ENCODE measurements at places on chromosomes 6 and 20.
A peak's percentile ranks its signal among the peaks of the same experiment; 100 is the strongest.

DNA sequence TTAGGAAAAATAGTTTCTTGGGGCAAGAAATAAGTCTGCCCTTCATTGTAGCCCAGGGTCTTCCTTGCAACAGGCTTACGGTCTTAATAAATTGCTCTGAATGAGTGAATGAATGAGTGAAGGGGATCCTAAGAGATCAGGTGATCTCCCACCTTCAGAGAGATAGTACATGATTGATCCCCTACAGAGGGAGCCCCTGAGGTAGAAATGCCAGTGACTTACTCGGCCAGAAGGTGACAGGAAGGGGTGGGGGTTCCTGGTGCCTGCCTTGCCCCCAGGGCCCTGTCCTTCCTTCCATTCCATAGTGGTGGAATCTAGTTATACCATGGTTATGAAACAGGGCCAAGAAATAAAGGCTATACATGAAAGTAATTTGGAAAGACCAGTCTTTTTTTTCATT, 215.3 kb upstream of the SSTR4 start:
- H3K4me1 ChIP-seq, result peaks cover 15% of the 10 kb centered on the region
- DNase-seq, result no peak
- H3K27me3 ChIP-seq, result no peaks in the 10 kb centered on the region
- H3K27ac ChIP-seq, result no peak overlapping the region
- no peak overlapping the region for H3K4me3 ChIP-seq

- no peak overlapping the region for H3K27ac ChIP-seq
- H3K27me3 ChIP-seq, result no peaks in the 10 kb centered on the region
- DNase-seq, result no peak
Observed at GRCh38 chr20:19114410-19114809, 98.0 kb upstream of the SLC24A3 start.

- H3K27me3 ChIP-seq, result no peaks in the 10 kb centered on the region
- H3K36me3 ChIP-seq, result no peaks in the 10 kb centered on the region
- no peaks in the 10 kb centered on the region for H3K4me1 ChIP-seq
- no peak overlapping the region for H3K4me3 ChIP-seq
- H3K27ac ChIP-seq, result no peak overlapping the region
Observed at GRCh38 chr6:142907544-142907943, 37.4 kb downstream of the HIVEP2 start.

- H3K36me3 ChIP-seq, result no peaks in the 10 kb centered on the region
- H3K27me3 ChIP-seq, result no peaks in the 10 kb centered on the region
- no peaks in the 10 kb centered on the region for H3K4me1 ChIP-seq
- no peak overlapping the region for H3K4me3 ChIP-seq
- no peak for DNase-seq
Observed at GRCh38 chr6:125050663-125051318, 88.6 kb downstream of the RNF217 start.

DNA sequence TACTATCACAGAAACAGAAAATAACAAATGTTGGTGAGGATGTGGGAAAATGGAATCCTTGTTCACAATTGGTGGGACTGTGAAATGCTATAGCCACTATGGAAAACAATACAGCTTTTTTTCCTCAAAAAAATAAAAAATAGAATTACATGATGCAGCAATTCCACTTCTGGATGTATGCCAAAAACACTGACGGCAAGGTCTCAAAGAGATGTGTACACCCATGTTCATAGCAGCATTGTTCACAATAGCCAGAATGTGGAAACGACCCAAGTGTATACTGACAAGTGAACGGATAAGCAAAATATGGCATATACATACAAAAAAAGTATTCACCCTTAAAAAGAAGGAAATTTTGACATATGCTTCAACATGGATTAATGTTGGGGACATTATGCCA, 213.4 kb downstream of the KHDC1L start:
- no peak for DNase-seq

- DNase-seq, result peak; percentile 21
- H3K4me1 ChIP-seq, result no peaks in the 10 kb centered on the region
- no peak overlapping the region for H3K27ac ChIP-seq
- H3K36me3 ChIP-seq, result no peaks in the 10 kb centered on the region
- H3K4me3 ChIP-seq, result peak overlapping the region; percentile 32
- H3K27me3 ChIP-seq, result no peaks in the 10 kb centered on the region
Observed at GRCh38 chr6:150418827-150419594, 50.2 kb downstream of the IYD start.

GRCh38 chr20:49987868-49988690, 5.3 kb downstream of the SNAI1 start:
- DNase-seq, result no peak
- H3K4me3 ChIP-seq, result no peak overlapping the region
- peaks cover 1% of the 10 kb centered on the region for H3K36me3 ChIP-seq
- peaks cover 24% of the 10 kb centered on the region for H3K4me1 ChIP-seq
- no peak overlapping the region for H3K27ac ChIP-seq

GRCh38 chr6:3751077-3751729, at the start of gene PXDC1:
Gene PXDC1, minus strand, starts transcription at chr6:3751713. Its CDS starts 182 bp downstream, at chr6:3751531.
- no peak within 1 kb of the TSS for H3K27ac ChIP-seq
- DNase-seq, result peak; percentile 31
- peaks cover 42% of the 10 kb centered on the region for H3K27me3 ChIP-seq
- peak within 1 kb of the TSS; percentile 85 for H3K4me3 ChIP-seq
- H3K4me1 ChIP-seq, result peaks cover 4% of the 10 kb centered on the region
- no peaks in the 10 kb centered on the region for H3K36me3 ChIP-seq

DNA sequence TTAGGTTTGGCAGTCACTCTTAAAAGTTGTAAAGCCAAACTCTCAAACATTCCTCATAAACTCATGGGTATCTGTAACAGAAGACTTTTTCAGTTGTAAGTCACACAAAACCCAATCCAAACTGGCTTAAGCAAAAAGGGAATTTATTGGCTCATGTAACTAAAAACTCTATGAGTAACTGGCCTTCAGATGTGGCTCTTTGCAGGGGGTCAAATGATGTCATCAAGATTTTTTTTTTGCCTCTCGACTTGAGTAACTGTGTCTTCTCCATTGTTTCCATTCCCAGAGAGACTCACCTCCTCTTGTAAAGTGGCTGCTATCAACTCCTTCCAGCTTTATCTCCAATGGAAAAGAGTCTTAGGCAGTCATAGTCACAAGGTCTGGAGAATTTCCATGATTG, 645.0 kb downstream of the DHX35 start:
- no peak overlapping the region for H3K4me3 ChIP-seq
- DNase-seq, result no peak
- peaks cover 2% of the 10 kb centered on the region for H3K4me1 ChIP-seq
- no peaks in the 10 kb centered on the region for H3K27me3 ChIP-seq
- no peak overlapping the region for H3K27ac ChIP-seq

DNA sequence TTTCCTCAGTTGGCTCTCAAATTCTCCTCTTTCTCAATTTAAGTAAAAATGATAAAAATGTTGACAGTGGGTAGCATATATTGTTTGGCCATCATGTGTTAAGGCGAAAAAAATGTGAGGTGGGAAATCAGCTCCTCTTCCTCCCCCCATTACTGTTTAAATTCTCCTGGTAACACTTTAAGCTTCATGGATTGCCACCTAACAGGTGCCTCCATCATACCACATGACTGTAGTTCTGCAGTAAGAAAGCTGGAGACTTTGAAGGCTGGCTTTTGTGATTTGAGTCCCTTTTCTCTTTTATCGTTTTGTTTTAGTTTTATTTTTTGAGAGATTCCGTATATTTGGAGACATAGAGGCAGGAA, 1.2 kb downstream of the ZFAND3 start:
- H3K4me1 ChIP-seq, result peaks cover 4% of the 10 kb centered on the region
- no peaks in the 10 kb centered on the region for H3K27me3 ChIP-seq
- peaks cover 10% of the 10 kb centered on the region for H3K36me3 ChIP-seq
- peak overlapping the region; percentile 68 for H3K4me3 ChIP-seq

DNA sequence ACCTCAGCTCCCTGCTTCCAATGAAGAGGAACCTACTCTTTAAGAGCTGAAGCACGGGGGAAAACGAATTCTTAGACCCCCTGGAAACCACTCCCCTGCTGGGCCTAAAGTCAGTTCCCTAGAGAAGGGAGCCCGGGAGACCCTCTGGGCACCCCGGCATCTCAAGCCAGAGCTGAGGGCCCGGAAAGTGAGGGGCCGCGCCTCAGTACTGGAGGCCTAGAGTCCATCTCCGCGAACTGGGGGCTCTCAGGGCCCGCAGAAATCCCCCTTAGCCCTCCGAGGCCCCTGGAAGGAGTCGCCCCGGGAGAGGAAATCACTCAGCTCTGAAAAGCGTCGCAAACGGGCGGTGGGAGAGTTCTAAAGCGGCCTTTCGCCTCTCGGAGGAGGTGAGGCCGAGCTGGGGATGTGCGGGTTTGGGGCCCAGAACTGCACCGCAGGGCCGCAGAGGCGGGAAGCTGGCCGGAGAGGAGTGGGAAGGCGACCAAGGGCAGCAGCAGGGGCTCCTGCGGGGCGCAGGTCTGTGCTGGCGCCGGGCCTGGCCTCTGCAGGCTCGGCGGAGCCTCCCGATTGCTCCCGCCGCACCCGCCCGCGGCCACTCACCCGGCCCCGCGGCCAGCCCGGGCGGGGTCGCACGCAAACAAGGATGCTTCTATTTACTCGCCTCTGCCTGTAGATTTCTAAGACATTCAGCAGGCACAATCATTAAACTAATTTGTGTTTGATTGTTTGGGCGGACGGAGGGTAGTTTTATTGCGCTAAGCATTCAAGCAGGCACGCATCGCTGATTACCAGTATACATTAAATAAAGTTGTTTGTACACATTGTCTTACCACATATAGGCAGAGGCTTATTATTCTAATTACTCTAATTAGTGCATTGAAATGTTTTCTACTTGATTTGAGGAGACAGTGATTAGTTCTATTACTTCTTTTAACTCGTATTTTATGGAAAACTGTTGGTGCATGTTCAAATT, 9.2 kb downstream of the POU3F2 start:
- peaks cover 5% of the 10 kb centered on the region for H3K4me1 ChIP-seq
- DNase-seq, result peak; percentile 32
- H3K36me3 ChIP-seq, result peaks cover 92% of the 10 kb centered on the region
- H3K4me3 ChIP-seq, result peak overlapping the region; percentile 99

DNA sequence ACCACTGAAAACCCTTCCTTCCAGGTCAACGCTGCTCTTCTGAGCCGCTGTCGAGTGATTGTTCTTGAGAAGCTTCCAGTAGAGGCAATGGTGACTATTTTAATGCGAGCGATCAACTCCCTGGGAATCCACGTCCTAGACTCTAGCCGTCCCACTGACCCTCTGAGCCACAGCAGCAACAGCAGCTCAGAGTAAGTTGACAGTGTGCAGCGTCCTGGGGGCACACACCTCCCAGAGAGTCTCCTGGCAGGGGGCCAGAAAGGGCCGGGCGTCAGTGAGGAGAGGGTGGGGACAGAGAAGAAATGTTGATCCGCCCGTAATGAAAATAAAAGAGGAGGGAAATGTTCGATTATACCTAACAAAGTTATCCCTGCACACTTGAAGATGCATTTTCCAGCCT, 5.0 kb downstream of the WRNIP1 start:
- no peak for DNase-seq
- H3K36me3 ChIP-seq, result peaks cover 76% of the 10 kb centered on the region
- peaks cover 14% of the 10 kb centered on the region for H3K4me1 ChIP-seq
- H3K27me3 ChIP-seq, result no peaks in the 10 kb centered on the region

GRCh38 chr20:32967961-32968457, 36.2 kb downstream of the SUN5 start:
- no peaks in the 10 kb centered on the region for H3K27me3 ChIP-seq
- no peaks in the 10 kb centered on the region for H3K36me3 ChIP-seq
- no peak overlapping the region for H3K27ac ChIP-seq
- peaks cover 15% of the 10 kb centered on the region for H3K4me1 ChIP-seq
- no peak for DNase-seq

- no peaks in the 10 kb centered on the region for H3K36me3 ChIP-seq
- no peaks in the 10 kb centered on the region for H3K27me3 ChIP-seq
- H3K4me3 ChIP-seq, result no peak overlapping the region
- H3K27ac ChIP-seq, result no peak overlapping the region
Observed at GRCh38 chr6:113558966-113559365, 298.2 kb upstream of the MARCKS start.

- DNase-seq, result no peak
- H3K4me1 ChIP-seq, result no peaks in the 10 kb centered on the region
- H3K4me3 ChIP-seq, result no peak overlapping the region
Observed at GRCh38 chr6:155895641-155896040, 440.0 kb upstream of the NOX3 start.

GRCh38 chr6:156065849-156066248, 610.2 kb upstream of the NOX3 start:
- H3K36me3 ChIP-seq, result no peaks in the 10 kb centered on the region
- no peak for DNase-seq
- H3K4me1 ChIP-seq, result no peaks in the 10 kb centered on the region
- no peak overlapping the region for H3K27ac ChIP-seq
- no peak overlapping the region for H3K4me3 ChIP-seq
- no peaks in the 10 kb centered on the region for H3K27me3 ChIP-seq

DNA sequence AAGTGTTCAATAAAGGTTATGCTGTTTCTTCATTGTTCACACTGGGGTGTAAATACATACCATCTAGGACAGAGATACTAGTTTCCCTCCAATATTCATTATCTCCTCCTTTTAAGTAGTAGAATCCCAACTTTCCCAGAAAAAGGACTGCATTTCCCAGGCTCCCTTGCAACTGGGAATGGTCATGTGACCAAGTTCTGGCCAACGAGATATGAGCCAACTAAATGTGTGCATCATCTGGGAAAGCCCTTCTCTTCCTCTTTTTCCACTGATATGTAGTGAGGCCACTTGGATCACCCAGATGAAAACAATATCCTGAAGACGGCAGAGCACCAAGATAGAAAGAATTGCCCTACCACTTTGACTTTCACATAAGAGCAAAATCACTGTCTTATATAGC, 97.9 kb upstream of the PTPRT start:
- H3K4me3 ChIP-seq, result no peak overlapping the region
- DNase-seq, result no peak
- no peak overlapping the region for H3K27ac ChIP-seq
- H3K4me1 ChIP-seq, result peaks cover 7% of the 10 kb centered on the region

GRCh38 chr6:40854592-40854991, 184.4 kb downstream of the UNC5CL start:
- no peak overlapping the region for H3K4me3 ChIP-seq
- no peak for DNase-seq
- H3K4me1 ChIP-seq, result no peaks in the 10 kb centered on the region
- H3K36me3 ChIP-seq, result no peaks in the 10 kb centered on the region
- no peak overlapping the region for H3K27ac ChIP-seq

DNA sequence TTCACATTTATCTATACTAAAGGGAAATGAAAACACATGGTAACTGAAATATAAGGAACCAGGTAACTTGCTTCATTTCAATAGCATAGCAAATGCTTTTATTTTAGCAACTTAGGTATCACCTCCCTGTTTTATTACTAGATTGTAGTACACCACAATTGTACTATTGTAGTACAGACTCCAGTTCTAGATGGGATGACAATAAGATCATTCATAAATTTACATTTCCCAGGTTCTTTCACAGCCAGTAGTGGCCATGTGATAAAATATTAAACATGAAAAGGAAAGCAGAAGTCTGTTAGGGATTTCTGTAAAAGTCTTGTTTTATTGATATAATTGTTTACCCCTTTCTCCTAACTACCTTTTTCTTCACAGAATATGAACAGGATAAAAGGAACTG, 97.2 kb downstream of the LMBRD1 start:
- H3K27me3 ChIP-seq, result no peaks in the 10 kb centered on the region
- H3K4me1 ChIP-seq, result no peaks in the 10 kb centered on the region
- H3K36me3 ChIP-seq, result peaks cover 2% of the 10 kb centered on the region
- no peak overlapping the region for H3K27ac ChIP-seq
- no peak for DNase-seq

GRCh38 chr6:109526905-109527628, 44.0 kb upstream of the ZBTB24 start:
- no peaks in the 10 kb centered on the region for H3K27me3 ChIP-seq
- no peaks in the 10 kb centered on the region for H3K36me3 ChIP-seq
- H3K4me1 ChIP-seq, result no peaks in the 10 kb centered on the region
- H3K27ac ChIP-seq, result no peak overlapping the region
- DNase-seq, result peak; percentile 61
- H3K4me3 ChIP-seq, result no peak overlapping the region
